ENCODE measurements at places on chromosomes 2 and 18. TPM values are rescaled to one million over a fixed set of nuclear protein-coding genes. Genes with fewer than 3 reads are reported as not detected.

The HSBP1L1 gene
- total RNA-seq, result 6.5 TPM

The GALNT14 gene
- 1.3 TPM for total RNA-seq

- no peak for DNase-seq
Observed at GRCh38 chr2:100865816-100866460, 46.0 kb downstream of the NPAS2 start.

DNA sequence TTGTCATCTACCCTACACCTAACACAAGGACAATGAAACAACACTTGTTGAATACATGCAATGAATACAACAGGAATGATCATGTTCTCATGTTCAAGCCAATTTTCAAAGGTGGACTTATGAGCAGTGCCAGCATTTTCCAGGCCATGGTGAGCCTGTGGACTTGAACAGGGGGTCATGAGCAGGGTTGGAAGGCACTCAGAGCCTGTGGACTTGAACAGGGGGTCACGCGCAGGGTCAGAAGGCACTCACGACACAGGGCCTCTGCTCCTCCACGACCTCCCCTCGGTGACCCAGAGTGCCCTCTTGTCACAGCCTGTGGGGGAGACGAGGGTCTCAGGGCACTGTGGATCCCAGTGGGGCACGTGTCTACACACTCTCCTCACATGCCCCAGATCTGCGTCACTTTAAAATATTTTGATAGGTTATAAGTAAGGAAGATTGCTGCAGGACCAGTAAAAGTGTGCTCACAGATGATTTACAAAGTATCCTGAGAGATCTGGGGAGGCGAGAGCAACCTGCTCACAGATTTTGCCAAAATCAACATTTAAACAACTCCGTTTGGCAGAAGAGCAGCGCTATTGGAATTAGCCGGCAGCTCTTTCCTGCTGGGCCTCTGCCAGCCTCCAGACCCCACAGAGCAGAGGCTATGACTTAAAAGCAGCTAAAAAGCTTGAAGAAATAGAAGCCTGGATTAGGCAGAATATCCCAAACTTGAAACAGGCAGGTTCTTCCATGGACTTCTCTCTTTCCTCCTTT lies 121.9 kb downstream of the TMEM18 start:
- no peak for DNase-seq

DNA sequence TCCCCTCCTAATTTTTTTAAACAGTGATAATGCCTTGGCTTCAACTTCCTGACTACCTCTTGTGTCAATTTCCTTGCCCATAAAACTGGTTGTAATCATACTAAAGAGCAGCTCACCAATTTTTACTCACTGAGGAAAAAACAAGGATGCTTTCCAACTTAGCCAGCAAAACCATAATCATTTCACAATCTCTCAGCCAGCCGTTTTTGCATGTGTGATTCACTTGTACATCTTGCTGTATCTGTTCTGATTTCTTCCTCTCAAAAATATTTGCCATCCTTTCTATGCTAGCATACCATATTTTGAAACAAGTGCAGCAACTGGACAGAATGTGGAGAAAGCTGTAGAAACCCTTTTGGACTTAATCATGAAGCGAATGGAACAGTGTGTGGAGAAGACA lies 60.7 kb downstream of the RAB27B start:
- DNase-seq, result no peak

- DNase-seq, result no peak
Observed at GRCh38 chr18:64807560-64807959, 658.7 kb upstream of the LINC00305 start.
